ENCODE measurements at places on chromosomes 13 and 19. TPM values are rescaled to one million over a fixed set of nuclear protein-coding genes. Genes with fewer than 3 reads are reported as not detected.
A peak's percentile ranks its signal among the peaks of the same experiment; 100 is the strongest.

Gene SERP2
- total RNA-seq = not detected

DNA sequence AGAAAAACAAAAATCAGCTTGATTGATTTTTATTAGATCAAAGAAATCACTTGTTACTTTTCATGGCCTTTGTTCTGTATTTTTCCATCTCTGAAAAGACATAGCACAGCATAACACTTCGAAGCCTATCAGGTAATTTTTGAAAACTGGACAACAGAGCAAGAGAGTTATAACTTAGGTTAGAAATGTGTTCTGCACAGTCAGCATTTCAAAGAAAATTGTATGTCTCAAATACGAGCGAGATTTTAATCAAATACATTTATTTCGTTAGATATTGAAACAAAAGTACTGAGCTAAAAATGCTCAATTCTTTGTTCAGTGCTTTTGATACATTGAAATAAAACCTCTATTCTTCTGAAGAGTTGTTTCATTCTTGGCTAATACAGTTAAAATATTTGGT lies 144.1 kb upstream of the SLC10A2 start:
- H3K4me3 ChIP-seq = no peak overlapping the region
- no peaks in the 10 kb centered on the region for H3K4me1 ChIP-seq
- H3K27me3 ChIP-seq = no peaks in the 10 kb centered on the region

DNA sequence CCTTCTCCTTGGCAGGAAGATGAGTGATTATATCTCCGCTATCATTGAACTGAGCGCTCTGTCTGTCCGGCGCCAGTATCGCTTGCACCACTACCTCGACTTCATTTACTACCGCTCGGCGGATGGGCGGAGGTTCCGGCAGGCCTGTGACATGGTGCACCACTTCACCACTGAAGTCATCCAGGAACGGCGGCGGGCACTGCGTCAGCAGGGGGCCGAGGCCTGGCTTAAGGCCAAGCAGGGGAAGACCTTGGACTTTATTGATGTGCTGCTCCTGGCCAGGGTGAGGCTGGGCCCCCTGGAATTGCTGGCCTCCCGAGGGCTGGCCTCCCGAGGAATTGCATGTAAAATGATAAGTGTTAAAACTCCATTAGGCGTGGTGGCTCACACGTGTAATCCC lies 32.1 kb downstream of the CYP4F22 start:
- no peak overlapping the region for H3K4me3 ChIP-seq
- no peak for DNase-seq
- H3K36me3 ChIP-seq = no peaks in the 10 kb centered on the region
- H3K27me3 ChIP-seq = peaks cover 4% of the 10 kb centered on the region

Gene KLK3
- total RNA-seq = not detected

GRCh38 chr13:43567608-43568007 lies 219.2 kb downstream of the ENOX1 start:
- H3K27ac ChIP-seq = no peak overlapping the region
- DNase-seq = no peak
- no peaks in the 10 kb centered on the region for H3K36me3 ChIP-seq
- H3K4me3 ChIP-seq = no peak overlapping the region

GRCh38 chr13:66339214-66339613 lies 890.9 kb downstream of the PCDH9 start:
- no peak for DNase-seq
- no peaks in the 10 kb centered on the region for H3K36me3 ChIP-seq
- no peaks in the 10 kb centered on the region for H3K27me3 ChIP-seq

DNA sequence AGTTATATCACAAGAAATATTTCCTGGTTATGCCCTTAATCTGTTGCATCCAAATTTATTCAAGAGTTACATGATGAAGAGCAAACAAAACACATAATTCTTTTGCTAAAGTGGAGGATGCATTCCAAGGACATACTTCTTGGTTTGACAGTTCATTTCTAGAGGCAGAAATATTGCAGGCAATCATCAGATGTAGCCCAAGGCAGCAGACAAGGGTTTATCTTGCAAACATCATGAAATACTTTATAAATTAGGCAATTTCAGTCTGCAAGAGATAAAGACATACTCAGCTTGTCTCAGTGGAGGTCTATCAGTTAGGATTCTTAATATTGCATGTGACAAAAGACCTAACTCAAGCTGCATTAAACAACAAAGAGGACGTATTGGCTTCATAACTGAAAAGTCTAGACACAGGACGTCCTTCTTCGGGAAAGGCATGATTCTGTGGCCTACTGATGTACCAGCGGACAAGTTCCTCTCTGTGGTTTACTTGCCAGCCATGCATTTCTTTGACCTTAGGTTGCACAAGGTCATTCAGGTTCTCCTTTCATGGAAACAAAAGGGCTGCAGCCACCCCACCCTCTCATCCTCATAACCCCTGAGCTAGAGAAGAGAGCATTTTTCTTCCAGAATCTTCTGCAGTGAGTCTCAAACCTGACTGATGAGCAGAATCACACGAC lies 204.1 kb downstream of the KATNAL1 start:
- no peak overlapping the region for H3K27ac ChIP-seq
- H3K4me3 ChIP-seq = no peak overlapping the region
- H3K27me3 ChIP-seq = peaks cover 1% of the 10 kb centered on the region
- H3K36me3 ChIP-seq = no peaks in the 10 kb centered on the region
- no peaks in the 10 kb centered on the region for H3K4me1 ChIP-seq

- no peaks in the 10 kb centered on the region for H3K36me3 ChIP-seq
- DNase-seq = no peak
- no peak overlapping the region for H3K27ac ChIP-seq
- H3K4me3 ChIP-seq = no peak overlapping the region
- H3K27me3 ChIP-seq = no peaks in the 10 kb centered on the region
- H3K4me1 ChIP-seq = no peaks in the 10 kb centered on the region
These were observed 111.1 kb downstream of the COG6 start for GRCh38 chr13:39766464-39767158.

- peak overlapping the region; percentile 84 for H3K27ac ChIP-seq
- H3K4me3 ChIP-seq = peak overlapping the region; percentile 43
These were observed 27.7 kb downstream of the SAE1 start for GRCh38 chr19:47158367-47158791.

DNA sequence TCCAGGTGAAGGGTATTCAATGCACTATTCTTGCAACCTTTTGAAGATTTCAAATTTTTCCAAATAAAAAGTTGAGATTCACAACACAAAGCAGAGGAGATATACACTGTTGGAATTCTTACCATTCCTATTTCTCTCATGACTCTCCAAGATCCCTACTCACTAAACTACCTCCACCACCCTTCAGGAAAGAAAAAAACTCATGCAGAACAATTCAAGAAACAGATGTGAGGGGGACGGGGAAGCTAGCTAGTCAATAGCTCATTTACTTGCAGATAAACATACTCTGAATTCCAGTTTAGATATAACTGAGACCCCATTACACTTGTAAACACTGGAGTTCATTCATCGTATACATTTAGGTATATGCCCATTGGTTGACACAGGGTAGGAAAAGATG lies 90.0 kb upstream of the SERP2 start:
- H3K27me3 ChIP-seq = peaks cover 44% of the 10 kb centered on the region
- H3K27ac ChIP-seq = no peak overlapping the region
- DNase-seq = no peak
- H3K4me3 ChIP-seq = no peak overlapping the region

Data from activated CD4-positive, alpha-beta memory T cell treated with anti-CD3 and anti-CD28 coated beads for 36 hours (primary cell).